Nephron progenitor cell (in vitro differentiated cells): ENCODE measurements at places on chromosomes 7 and 10.
A peak's percentile ranks its signal among the peaks of the same experiment; 100 is the strongest.

DNA sequence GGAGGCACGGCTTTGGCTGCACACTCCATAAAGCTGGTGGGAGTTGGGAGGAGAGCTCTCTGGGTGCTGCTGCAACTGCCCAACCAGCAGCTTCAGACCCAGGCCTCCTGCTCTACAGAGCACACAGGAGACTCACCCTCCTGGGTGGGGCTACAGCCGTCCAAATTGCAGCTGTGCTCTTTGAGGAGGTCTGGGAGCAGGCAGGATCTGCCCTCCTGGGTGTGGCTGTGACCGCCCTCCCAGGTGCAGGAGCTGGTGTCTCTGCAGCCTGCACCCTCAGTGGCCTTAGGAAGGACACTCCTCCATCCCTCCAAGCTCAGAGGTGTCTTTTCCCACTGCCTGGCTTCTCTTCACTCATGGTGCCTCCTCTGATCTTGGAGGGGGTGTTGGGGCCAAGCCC lies 20.0 kb upstream of the PRF1 start:
- no peak for DNase-seq

- no peak for DNase-seq
Measured at GRCh38 chr10:78337646-78338391, 304.2 kb downstream of the RPS24 start.

DNA sequence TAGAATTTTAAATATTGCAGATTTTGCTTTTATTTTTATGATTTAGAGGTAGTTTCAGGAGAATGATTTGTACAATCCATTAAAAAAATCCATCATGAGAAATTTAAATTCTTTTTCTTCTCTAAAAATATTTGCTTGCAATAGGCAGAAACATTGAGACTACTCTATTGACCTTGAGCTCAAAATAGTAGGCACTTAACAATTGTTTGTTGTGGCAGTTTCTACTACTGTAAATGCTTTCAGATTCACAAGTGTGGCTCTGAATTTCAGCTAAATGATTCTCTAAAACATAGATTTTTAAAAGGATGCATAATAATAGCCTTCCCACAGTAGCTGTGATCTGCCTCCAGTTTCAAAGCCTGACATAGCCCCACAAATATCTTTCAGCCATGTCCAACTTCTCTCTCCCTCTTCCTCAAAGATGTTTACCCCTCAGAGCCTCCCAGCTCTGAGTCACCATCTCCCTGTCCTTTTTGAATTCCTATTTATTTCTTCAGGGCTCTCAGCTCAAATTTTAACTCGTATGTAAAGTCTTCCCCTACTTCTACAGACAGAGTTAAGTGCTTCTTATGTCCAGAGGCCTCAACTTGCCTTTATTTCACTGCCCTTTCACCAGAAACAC lies 160.5 kb downstream of the AOAH start:
- DNase-seq, result no peak

GRCh38 chr10:53904506-53905241 lies 896.4 kb downstream of the PCDH15 start:
- no peak for DNase-seq

DNA sequence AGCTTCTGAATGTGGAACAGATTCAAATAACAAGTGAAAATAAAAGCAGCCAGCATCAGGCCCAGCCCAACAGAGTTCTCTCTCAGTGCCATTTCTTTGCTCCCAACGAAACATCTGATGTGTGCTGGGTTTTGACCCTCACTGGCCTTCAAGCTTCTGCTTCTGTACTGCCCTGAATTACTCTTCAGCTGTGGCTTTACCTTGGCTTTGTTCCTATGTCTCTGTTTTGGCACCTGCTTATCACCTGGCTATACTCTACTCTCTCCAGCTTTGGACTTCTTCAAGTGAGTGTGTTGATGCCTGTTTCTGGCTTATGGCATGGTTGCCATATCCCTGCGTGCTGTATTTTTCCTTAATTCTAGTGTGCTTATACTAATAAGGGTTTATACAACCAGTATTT lies 768.3 kb downstream of the SORCS1 start:
- DNase-seq, result no peak

DNA sequence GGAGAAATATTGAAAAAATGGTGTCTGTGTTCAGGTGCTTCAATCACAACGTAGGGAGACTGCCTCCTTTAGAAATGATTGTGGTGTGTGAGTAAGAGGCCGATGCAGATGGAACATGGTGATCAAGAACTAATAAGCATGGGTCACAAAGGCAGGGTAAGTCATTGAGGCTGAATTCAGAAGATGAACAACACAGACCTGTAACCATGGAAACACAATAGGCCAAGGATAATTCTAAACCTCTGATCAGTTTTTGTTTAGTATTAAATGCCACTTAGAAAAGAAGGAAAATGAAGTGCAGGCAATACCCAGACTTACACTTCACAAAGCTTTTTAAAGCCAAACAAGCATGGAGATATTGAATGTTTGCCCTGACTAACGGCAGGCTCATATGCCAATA lies 32.8 kb upstream of the TAS2R16 start:
- no peak for DNase-seq

DNA sequence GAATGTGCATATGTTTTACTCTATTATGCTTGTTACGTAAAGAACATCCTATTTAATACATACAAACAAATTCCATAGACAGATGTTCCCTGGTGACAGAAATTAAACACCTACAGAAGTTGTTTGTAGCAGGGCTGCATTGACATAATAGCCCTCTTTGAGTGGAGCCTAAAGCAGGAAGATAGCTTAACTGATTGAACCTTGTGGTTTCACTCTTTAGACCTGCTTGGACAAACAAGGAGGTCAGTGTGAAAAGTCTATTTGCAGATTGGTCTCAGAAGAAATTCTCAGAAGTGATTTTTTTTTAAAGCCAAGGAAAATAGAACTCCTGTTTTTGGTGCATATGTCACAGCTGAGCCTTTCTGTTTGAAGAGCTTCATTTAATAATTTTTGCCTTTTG lies 121.3 kb downstream of the PPP1R9A start:
- no peak for DNase-seq

DNA sequence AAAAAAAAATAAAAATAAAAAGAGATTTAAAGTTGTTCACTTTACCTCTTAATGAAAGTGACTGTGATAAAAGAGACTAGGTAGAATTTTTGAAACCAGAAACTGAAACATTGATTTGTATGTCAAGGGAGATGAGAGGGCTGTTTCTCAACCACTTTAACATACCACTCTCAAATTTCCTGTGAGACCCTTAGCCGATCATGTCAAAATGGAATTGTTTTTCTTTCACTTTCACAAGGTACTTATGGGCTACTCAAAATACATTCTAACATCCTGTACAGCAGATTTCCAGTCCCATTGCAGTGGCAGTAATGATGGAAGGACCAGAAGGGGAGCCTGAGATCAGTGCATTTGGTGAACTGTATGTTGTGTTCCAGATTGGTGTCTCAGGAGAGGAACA lies 261.2 kb downstream of the PPP1R3A start:
- DNase-seq, result no peak

- DNase-seq, result no peak
Measured at GRCh38 chr7:1011297-1012003, 28.5 kb downstream of the CYP2W1 start.

GRCh38 chr10:57880446-57881227 lies 387.1 kb downstream of the IPMK start:
- no peak for DNase-seq

GRCh38 chr10:43616697-43617370 lies 10.6 kb downstream of the ZNF485 start:
- DNase-seq, result no peak

DNA sequence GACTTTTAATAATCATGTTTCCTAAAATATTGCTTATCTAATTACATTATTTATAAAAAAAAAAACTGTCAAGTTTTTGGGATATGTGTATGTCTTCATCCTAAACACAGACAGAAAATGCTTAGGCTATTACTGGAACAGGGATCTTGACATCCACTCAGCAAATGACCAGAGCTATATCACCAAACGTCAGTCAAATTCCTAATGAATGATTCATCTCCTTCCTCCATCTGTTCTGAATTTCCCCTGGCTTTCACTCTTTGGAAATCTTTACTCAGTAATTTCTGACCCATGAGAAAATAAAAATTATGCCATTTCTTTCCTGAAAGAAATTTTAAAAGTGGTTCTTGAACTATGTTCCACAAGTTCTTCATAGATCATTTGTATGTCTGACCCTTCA lies 552.4 kb upstream of the KCND2 start:
- DNase-seq, result no peak

- peak; percentile 55 for DNase-seq
Measured at GRCh38 chr7:561631-562373, 42.2 kb upstream of the PDGFA start.

- no peak for DNase-seq
Measured at GRCh38 chr7:37670436-37670835, 13.1 kb upstream of the GPR141 start.

- DNase-seq, result no peak
Measured at GRCh38 chr10:100873827-100874326, 38.9 kb upstream of the SLF2 start.

DNA sequence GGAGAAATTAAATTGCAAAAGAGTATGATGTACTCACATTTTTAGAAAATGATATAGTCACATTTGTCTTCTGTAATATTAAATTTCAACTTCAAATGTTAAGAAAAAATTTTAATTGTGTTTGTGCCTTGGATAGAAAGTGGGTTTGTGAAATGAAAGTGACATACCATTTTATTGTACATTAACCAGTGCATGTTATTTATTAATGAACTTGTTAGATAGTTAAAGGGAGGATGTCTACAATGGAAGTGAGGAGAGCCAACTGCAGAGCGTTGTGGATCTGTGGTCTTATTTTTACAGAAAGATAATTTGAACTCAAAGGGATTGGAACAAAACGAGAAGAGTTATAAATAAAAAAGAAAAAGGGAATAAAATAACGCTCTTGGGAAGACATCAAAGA lies 291.7 kb downstream of the ARL4A start:
- DNase-seq, result no peak

- DNase-seq, result no peak
Measured at GRCh38 chr7:33073243-33073642, 10.7 kb upstream of the NT5C3A start.

GRCh38 chr7:82163586-82163985 lies 280.0 kb downstream of the CACNA2D1 start:
- DNase-seq, result no peak

DNA sequence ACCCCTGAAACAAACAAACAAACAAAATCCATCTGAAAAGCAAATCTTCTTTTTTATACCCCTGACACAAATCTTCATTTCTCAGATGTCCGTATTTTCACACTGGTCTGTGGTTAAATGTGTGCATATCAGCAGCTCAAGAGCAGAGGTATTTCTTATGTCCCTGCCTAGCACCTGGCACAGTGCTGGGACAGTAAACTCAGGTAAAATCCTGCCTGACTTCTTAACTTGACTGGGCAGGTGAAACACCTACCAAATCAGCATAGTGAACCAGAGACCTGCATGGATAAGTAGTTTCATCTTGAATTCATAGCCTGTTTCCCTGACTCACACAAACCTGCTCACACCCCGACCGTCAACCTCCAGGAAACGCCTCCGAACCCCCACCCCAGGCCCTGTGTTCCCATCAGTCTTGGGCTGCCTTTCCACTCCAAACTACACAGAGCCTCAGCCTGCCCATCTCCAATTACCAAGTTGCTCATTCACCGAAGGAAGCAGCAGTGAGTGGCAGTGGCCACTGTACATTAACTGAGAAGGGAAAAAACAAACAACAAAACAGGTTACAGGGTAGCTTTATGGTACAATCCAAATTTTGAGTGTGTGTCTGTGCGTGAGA lies 109.9 kb downstream of the HECTD2 start:
- peak; percentile 34 for DNase-seq

- no peak for DNase-seq
Measured at GRCh38 chr7:41695661-41696322, 7.1 kb downstream of the INHBA start.

- no peak for DNase-seq
Measured at GRCh38 chr7:54888734-54889082, 129.7 kb upstream of the SEC61G start.

DNA sequence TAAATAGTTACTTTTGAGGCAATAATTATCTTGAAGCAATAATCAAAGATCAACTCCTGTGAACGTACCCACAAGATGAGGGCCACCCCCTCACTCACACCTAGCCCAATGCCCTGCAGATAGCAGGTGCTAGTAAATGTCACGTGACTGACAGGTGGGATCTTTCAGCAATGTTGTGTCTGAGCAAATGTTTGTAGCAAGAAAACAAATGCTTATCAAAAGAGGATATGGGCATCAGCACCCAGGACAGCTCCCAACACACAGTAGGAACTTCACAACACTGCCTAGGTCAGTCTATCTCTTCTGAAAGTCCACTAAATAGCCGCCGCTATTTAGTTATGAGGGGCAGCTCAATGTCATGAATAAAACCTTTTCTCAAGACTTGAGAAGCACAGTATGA lies 120.8 kb upstream of the PDLIM1 start:
- DNase-seq, result no peak

DNA sequence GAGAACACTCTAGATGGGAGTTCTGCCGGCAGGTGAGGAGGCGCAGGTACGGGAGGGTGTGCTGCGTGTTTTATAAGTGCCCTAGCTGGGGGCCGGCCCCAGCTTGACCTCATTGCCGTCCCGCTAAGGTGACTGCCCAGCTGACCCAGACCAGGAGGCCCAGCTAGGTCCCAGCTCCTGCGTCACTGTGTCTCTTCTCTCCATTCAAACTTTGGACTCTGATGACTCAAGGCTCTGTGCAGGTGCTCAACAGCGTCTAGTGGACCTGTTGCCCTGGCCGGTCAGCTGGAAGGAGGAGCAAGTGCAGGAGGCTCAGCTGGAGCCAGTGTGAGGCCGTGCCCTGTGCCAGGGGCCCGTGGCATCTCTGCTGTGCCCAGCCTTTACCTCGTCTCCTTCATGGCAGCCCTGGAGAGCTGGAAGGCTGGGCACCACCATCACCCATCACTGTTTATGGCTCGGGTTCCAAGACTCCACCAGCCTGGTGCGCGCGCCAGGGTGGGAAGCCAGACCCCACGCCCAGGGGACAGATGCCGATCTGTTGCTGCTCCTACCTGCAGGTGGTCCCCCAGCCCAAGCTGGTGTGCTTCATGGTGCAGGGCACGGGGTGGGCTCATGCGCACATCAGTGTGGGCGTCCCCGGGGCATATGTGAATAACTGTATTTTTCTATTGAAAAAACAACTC lies 14.6 kb downstream of the LHPP start:
- DNase-seq, result no peak
